ENCODE measurements at places on chromosomes 12 and 14.

DNA sequence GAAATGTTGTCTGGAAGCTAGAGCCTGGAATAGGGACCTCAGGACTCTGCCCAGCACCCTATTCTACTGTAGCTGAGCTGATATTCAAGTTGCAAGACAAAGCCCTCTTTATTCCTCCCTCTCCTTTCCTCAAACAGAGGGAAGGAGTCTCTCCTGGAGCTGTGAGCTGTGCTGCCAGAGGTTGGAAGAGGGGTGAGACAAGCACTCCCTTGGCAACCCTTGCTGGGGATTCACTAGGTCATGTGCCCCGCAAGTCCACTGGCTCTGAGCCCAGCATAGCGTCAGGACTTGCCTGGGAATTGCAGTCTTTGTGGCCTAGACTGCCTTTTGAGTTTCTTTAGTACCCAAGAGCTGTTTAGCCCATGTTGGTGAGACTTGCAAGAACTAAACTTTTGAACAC, 11.4 kb upstream of the ASCL1 start:
- DNase-seq = no peak

DNA sequence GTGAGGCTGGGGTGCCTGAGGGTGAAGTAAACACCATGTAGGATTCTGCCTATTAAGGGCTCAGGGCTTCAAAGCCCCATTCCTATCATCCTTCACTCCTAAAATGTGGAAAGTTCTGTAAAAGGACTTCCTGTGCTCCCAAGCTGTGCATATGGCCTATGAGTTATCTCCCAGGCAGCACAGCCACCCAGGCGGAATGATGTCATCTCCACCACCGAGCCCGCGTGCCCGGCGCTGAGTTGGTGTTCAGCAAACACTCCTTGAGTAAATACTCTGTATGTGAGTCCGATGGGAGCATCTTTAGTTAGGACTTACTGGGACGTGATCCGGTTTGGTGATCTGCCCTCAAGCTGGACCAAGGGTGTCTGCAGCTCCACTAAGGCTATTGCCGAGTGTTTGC, 437.3 kb downstream of the MED13L start:
- DNase-seq = no peak

DNA sequence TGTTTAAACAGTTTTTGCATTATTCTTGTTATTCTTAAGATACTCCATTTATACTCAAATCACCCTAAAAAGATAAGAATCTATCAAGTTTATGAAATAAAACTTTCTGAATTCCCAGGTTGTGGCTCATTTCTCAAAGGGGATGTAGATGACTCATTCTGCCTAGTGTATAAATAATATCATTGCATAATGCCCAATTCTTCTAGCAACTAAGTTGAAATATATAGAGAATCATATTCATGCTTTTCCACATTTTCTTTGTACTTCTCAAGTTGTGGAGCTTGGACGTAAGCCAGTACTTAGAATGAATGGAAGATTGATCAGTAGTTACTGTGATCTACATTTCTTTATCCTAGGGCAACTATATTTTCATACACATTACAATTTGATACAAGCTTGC, 201.1 kb downstream of the PPFIA2 start:
- DNase-seq = no peak

DNA sequence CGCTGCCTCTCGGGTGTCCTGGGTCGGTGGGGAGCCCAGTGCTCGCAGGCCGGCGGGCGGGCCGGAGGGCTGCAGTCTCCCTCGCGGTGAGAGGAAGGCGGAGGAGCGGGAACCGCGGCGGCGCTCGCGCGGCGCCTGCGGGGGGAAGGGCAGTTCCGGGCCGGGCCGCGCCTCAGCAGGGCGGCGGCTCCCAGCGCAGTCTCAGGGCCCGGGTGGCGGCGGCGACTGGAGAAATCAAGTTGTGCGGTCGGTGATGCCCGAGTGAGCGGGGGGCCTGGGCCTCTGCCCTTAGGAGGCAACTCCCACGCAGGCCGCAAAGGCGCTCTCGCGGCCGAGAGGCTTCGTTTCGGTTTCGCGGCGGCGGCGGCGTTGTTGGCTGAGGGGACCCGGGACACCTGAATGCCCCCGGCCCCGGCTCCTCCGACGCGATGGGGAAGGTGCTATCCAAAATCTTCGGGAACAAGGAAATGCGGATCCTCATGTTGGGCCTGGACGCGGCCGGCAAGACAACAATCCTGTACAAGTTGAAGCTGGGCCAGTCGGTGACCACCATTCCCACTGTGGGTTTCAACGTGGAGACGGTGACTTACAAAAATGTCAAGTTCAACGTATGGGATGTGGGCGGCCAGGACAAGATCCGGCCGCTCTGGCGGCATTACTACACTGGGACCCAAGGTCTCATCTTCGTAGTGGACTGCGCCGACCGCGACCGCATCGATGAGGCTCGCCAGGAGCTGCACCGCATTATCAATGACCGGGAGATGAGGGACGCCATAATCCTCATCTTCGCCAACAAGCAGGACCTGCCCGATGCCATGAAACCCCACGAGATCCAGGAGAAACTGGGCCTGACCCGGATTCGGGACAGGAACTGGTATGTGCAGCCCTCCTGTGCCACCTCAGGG, 679 bp downstream of the ARF6 start:
- peak; percentile 66 for DNase-seq

GRCh38 chr14:104592785-104593184, 11.8 kb downstream of the TMEM179 start:
- no peak for DNase-seq

DNA sequence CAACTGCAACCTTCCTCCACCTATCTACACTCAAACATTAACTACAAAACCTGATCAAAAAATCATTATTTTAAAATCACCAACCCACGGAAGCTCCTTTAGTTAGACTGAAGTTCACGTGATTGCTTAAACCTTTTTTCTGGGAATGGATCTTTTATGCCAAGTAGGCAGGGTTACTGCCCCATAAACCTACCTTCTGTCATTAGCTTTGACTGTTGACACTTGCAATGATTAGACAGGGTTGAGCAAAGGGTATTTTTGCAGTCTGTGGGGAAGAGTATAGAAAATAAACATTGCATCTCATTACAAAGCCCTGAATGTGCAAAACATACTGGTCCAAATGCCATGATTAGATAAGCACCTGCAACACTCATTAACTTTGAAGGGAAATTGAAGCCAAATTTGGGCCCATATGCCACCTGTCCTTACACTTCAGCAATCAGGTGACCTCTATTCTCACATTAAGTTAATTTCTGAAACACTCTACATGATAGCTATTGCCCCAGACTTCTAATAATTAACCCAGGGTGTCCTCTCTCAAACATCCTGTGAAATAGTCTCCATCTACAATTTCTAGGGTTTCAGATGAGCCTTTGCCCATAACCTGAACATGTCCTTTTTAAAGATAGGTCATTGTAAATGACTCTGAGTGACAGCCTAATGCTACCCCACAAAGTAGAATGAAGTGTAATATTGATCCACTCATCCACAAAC, 156.0 kb upstream of the PLEKHG7 start:
- DNase-seq = no peak

DNA sequence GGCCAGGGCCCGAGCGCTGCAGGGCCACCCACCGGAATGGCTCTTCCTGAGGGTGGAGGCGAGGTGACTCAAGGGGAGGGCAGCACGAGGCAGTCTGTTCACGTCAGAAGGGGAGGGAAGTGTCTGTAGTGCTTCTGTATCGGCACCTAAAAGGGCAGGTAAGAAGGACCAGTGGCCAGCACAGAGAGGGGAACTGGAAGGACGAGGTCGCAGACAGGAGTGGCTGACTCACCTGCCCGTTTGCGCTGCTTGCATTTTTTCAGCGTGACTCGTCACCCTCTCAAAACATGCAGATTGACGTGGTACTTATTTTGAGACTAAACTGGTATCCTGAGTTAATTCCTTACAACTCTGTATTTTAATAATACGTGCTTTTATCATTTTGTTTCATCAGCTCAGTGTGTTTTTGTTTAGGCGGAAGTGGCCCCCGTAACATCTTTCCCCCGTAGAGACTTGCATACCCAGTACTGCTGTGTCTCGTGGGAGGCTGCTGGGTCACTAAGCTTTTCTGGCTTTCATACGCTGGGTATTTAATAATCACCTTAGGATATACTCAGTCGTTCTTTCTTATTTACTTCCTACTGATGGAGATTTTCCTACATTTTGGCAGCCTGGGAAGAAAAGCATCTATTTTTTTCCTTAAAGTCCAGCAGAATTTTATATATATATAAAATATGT, 26.4 kb downstream of the SFSWAP start:
- DNase-seq = no peak

DNA sequence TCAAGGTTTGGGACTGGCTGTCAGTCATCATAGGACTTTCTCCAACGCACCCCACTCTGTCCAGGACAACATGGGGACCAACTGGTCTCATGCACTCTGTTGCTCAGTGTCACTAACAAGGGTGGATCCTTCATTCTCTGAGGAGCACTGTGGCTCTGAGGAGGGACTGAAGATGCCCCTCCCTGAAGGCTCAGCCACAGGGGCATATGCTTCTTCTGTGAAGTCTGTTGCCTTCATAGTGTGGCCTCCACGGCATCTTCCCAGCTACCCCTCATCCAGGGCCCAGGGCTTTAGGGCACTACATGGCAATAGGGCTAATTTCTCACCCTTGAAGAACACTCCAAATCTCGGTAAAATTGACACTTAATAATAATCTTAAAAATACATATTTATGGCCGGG, 14.3 kb upstream of the IFI27L2 start:
- DNase-seq = no peak

- DNase-seq = no peak
These were observed 262.7 kb downstream of the ATP23 start for GRCh38 chr12:58204071-58204470.
